ENCODE measurements at places on chromosomes 5 and 9. TPM values are rescaled to one million over a fixed set of nuclear protein-coding genes. Genes with fewer than 3 reads are reported as not detected.
A peak's percentile ranks its signal among the peaks of the same experiment; 100 is the strongest.

ECM2 gene
- polyA plus RNA-seq: 0.26 TPM

TAF11L12 gene
- polyA plus RNA-seq: not detected

AK8 gene
- 0.19 TPM for polyA plus RNA-seq

ICE1 gene
- polyA plus RNA-seq: 9.0 TPM

PCDHA4 gene
- 0.02 TPM for polyA plus RNA-seq

SMIM32 gene
- polyA plus RNA-seq: not detected

PCDHB2 gene
- 0.46 TPM for polyA plus RNA-seq

PIGO gene
- polyA plus RNA-seq: 18.2 TPM

SMIM33 gene
- not detected for polyA plus RNA-seq

GZMA gene
- polyA plus RNA-seq: not detected

DNA sequence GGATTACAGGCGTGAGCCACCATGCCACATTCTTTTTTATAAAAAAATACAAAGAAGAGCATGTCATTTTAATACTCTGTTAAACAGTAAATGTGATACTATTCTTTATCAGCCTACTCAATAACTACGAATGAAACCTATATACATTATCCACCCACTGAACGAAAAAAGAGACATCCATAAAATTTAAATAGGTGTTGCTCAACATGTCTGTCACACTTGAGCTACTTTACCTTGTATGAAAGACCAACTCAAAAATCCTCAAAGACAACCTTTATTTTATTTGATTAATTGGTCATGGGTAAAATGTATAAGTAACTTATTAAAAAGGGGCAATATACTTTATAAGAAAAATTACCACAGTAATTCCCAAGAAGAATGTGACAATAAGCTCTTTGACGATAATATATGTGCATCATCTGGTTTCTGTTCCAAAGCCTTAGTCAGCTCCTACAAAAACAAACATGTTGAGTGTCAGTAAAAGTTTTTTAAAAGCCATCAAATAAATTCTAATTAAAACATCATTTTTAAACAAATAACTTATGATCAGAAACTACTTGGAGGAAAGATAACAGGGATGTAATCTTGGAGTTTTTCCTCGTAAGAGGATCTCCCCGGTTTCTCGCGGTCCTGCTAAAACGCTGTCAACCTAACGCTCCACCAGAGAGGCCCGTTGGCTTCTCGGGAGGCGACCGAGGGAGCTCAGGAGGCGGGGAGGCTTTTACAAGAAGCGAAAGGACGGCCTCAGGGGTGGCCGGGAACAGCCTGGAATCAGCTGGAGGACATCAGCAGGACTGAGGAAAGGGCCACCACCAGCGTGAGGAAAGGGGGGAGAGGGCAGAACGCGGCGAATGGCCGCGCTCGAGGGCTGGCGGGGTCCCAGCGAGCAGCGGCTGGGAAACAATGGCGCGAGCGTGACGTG, 13.5 kb upstream of the ANKRD18B start:
- peak; percentile 62 for DNase-seq
- no peaks in the 10 kb centered on the region for H3K27me3 ChIP-seq
- peaks cover 8% of the 10 kb centered on the region for H3K4me1 ChIP-seq
- peak overlapping the region; percentile 99 for H3K27ac ChIP-seq
- H3K4me3 ChIP-seq: peak overlapping the region; percentile 92
- H3K36me3 ChIP-seq: no peaks in the 10 kb centered on the region

DNA sequence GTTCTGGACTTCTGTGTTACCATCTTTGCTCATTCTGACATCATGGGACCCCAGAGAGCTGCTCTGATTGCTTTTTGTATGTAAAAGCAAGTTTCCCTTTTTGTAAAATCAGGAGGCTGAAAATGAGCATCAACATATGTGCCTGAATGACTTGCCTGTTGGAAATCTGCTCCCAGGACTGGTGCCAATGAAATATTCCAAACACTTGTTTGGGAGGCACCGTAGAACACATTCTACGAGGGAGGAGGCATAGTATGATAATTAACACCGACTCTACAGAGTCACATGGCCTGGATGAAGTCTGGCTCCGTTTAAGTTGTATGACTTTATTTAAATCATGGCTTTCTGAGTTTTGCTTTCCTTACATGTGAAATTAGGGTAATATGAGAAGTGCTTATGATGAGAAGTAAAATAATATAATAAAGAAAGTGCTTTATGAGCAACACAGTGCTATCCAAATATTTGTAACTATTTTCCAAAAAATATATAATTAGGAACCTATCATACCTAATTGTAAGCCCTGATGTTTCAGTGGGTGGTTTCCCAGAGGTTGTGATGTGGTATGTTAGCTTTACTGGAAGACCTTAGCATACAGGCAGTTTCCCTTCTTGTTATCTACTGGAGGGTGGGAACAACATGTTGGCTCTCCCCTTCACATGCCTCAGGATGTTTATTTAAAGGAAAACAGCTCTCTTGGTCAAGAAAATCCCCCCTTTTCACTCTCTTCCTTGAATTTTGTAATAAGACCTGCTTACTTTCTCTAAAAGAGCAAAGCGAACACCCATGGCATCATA, 238.1 kb downstream of the FBXL7 start:
- no peak overlapping the region for H3K27ac ChIP-seq
- no peaks in the 10 kb centered on the region for H3K36me3 ChIP-seq
- peak; percentile 17 for DNase-seq
- H3K4me3 ChIP-seq: no peak overlapping the region

DNA sequence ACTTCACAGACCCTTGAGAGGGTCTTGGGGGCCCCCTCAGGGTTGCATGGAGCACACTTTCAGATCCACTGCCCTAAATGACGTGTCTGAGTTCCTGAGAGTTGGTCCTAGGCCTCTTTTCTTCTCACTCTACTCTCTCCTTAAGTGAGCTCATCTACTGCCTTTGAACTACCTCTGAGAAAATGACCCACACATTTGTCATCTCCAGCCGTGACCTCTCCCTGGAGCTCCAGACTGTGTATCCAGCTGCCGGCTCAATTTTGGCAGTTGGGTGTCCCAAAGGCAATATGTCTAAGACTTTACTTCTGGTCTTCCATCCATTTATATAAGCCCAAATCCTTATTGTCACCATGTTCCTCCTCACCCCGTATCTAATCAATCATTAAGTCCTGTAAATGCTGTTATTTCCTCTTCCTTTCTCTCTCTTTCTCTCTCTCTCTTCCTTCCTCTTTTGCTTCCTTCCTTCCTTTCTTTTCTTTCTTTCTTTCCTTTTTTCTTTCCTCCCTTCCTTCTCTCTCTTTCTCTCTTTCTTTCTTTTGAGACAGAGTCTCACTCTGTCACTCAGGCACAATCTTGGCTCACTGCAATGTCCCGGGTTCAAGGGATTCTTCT, 51.2 kb upstream of the HSPA9 start:
- peaks cover 4% of the 10 kb centered on the region for H3K27me3 ChIP-seq
- H3K27ac ChIP-seq: no peak overlapping the region
- no peaks in the 10 kb centered on the region for H3K36me3 ChIP-seq
- H3K4me1 ChIP-seq: no peaks in the 10 kb centered on the region

GRCh38 chr5:54704333-54704732, 186.8 kb downstream of the SNX18 start:
- H3K4me3 ChIP-seq: no peak overlapping the region
- peak; percentile 81 for DNase-seq
- H3K36me3 ChIP-seq: no peaks in the 10 kb centered on the region
- H3K4me1 ChIP-seq: peaks cover 21% of the 10 kb centered on the region
- peak overlapping the region; percentile 78 for H3K27ac ChIP-seq

DNA sequence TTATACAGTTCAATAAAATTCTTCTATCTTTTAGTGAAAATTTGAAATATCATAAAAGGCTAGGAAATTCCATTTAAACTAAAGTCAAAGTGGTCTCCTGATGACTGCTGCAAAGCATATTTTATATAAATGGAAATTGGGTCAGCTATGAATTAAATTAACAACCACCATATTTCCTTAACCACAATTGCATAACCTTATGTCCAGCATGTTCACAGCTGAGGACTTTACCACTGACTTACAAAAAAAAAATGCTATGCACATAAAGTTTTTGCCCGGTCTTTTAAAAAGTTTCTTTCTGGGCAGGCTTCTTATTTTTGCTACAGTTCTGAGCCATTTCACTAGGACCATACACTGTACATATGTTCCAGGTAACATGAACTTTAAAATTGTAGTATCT, 208.6 kb upstream of the RGMB start:
- peaks cover 2% of the 10 kb centered on the region for H3K4me1 ChIP-seq
- no peak overlapping the region for H3K27ac ChIP-seq
- H3K4me3 ChIP-seq: no peak overlapping the region
- no peaks in the 10 kb centered on the region for H3K27me3 ChIP-seq

- peaks cover 28% of the 10 kb centered on the region for H3K4me1 ChIP-seq
- H3K27me3 ChIP-seq: peaks cover 32% of the 10 kb centered on the region
- H3K27ac ChIP-seq: no peak overlapping the region
- DNase-seq: no peak
Observed at GRCh38 chr9:96135753-96136290, 166.2 kb downstream of the HSD17B3 start.

GRCh38 chr9:79694676-79695400, 123.1 kb downstream of the TLE4 start:
- no peak overlapping the region for H3K4me3 ChIP-seq
- H3K36me3 ChIP-seq: peaks cover 2% of the 10 kb centered on the region
- no peak overlapping the region for H3K27ac ChIP-seq

DNA sequence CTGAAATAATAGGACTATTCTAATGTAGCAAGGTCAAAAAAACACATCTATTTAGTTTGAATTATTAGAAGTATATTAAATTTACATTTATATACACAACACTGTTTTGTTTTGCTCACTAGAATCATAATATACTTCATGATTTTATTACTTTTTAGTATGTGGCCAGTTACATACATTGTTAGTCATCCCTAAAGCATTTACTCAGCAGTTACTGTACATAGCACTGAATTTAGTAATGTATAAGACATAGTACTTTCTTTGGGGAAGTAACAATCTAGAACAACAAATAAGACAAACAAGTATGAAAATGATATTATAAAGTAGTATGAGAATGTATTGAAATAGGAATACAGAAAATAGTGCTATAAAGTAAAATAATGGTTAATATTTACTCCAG, 28.2 kb downstream of the ERCC8 start:
- no peak overlapping the region for H3K4me3 ChIP-seq
- H3K4me1 ChIP-seq: peaks cover 3% of the 10 kb centered on the region
- DNase-seq: peak; percentile 56
- H3K36me3 ChIP-seq: 0 out of 2 replicates have a peak, but pooled peaks cover 1% of the 10 kb centered on the region
- H3K27ac ChIP-seq: no peak overlapping the region

- H3K4me3 ChIP-seq: no peak overlapping the region
- no peak overlapping the region for H3K27ac ChIP-seq
- H3K36me3 ChIP-seq: no peaks in the 10 kb centered on the region
Observed at GRCh38 chr5:113235884-113236283, 198.9 kb downstream of the TSSK1B start.

GRCh38 chr5:72153551-72153950, 46.3 kb downstream of the MAP1B start:
- no peak overlapping the region for H3K27ac ChIP-seq
- H3K36me3 ChIP-seq: peaks cover 4% of the 10 kb centered on the region
- H3K4me1 ChIP-seq: peaks cover 37% of the 10 kb centered on the region
- DNase-seq: no peak
- H3K27me3 ChIP-seq: no peaks in the 10 kb centered on the region
- H3K4me3 ChIP-seq: no peak overlapping the region

- no peak overlapping the region for H3K4me3 ChIP-seq
- no peaks in the 10 kb centered on the region for H3K27me3 ChIP-seq
- H3K36me3 ChIP-seq: no peaks in the 10 kb centered on the region
- H3K4me1 ChIP-seq: no peaks in the 10 kb centered on the region
- DNase-seq: no peak
Observed at GRCh38 chr5:175567954-175568353, 89.6 kb downstream of the SFXN1 start.

DNA sequence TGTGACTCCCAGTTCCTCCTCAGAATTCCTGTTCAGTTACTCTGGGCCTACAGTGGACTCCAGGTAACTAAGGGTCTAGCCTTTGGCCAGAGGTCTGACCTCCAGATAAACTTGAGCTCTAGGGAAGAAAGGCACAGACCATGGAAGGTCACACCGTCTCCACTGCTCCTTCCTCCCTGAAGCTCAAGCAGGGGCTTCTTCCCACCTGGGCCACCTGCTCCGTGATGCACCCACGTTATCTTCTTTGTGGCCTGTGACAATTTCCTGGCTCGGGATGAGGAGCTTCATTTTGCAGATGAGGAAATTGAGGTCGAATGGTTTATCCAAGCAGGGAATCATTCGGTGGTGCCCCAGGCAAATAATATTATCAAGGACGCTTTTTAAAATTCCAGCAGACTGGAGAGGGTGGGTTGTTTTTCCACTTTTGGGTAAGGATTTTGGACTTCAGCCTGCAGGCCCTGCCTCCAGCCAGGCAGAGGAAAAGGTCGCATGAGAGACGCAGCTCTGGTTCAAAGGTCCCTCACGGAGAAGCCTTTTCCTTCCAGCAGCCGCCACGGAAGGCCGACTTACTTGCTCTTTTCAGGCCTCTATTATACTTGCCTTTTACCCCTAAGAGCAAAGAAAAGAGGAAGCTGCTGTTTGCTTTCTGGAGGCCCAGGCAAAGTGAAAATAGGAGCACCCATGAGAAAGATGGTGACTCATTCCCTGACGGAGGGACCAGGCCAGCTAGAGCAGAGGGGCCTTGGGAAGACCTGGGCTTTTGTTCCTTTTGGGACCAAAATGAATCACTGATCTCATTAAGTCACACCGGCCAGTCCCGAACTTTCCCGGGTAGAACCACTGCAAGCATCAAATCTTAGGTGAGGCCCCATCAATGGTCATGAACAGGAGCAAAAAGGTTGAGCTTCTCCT, 22.8 kb upstream of the DUSP1 start:
- H3K36me3 ChIP-seq: no peaks in the 10 kb centered on the region
- peak; percentile 79 for DNase-seq
- H3K27ac ChIP-seq: peak overlapping the region; percentile 36
- H3K4me1 ChIP-seq: peaks cover 34% of the 10 kb centered on the region
- no peaks in the 10 kb centered on the region for H3K27me3 ChIP-seq

DNA sequence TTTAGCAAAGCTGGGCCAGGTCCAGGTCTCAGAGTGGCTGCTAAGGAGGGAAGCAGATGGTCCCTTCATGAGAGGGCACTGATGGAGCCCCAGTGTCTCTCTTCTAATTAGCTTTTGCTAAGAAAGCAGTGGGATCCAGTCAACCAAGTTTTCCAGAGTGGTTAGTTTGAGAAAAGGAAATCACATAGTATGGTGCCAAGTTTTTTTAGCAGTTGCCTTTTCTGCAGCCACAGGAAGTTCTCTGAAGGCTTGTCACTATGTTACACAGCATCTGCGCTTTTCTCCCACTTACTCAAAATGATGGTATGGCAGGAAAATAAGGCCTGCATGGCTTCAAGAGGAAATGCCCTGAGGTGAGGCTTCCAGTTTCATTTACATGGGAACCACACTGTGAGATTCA, 331.5 kb upstream of the ZNF462 start:
- H3K4me1 ChIP-seq: no peaks in the 10 kb centered on the region
- no peaks in the 10 kb centered on the region for H3K27me3 ChIP-seq
- DNase-seq: no peak
- H3K27ac ChIP-seq: no peak overlapping the region

GRCh38 chr5:3027185-3027865, 275.8 kb upstream of the IRX2 start:
- H3K4me3 ChIP-seq: no peak overlapping the region
- H3K36me3 ChIP-seq: no peaks in the 10 kb centered on the region
- H3K4me1 ChIP-seq: no peaks in the 10 kb centered on the region
- no peak for DNase-seq
- H3K27ac ChIP-seq: no peak overlapping the region
